ENCODE measurements at places on chromosomes 1 and 21.
A peak's percentile ranks its signal among the peaks of the same experiment; 100 is the strongest.

GRCh38 chr1:239125027-239125426 lies 261.3 kb upstream of the CHRM3 start:
- no peak for DNase-seq

GRCh38 chr1:94579876-94580294 lies 38.3 kb upstream of the F3 start:
- peak; percentile 98 for DNase-seq

GRCh38 chr1:62377043-62377562 lies 57.9 kb upstream of the KANK4 start:
- DNase-seq = no peak

DNA sequence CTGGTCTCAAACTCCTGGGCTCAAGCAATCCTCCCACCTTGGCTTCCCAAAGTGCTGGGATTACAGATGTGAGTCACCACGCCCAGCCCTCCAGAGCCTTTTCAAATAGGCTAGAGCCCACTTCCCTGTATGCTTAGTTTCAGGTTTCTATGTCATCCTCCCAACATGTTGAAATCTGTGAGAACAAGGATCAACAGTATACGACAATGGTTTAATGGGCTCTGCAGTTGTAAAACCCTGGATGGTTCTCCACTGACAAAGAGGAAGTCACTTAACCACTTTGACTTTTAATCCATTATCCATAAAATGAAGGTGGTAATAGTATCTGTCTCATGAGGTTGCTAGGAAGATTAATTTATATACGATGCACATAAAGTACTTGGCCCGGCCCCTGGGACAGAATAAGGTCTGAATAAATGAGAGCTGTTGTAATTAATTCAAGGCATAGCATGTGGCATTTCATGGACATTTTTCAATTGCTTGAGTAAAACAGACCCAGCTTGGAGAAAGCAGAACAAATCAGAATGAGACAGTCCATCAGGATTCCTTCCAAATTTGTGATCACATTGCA lies 113.9 kb upstream of the ZNF648 start:
- no peak for DNase-seq

- no peak for DNase-seq
These were observed 408.3 kb upstream of the NR5A2 start for GRCh38 chr1:199619223-199619622.

GRCh38 chr1:51948491-51948915 lies 42.0 kb downstream of the RAB3B start:
- no peak for DNase-seq

Data from keratinocyte (primary cell).